ENCODE measurements at places on chromosomes 12 and 14.

DNA sequence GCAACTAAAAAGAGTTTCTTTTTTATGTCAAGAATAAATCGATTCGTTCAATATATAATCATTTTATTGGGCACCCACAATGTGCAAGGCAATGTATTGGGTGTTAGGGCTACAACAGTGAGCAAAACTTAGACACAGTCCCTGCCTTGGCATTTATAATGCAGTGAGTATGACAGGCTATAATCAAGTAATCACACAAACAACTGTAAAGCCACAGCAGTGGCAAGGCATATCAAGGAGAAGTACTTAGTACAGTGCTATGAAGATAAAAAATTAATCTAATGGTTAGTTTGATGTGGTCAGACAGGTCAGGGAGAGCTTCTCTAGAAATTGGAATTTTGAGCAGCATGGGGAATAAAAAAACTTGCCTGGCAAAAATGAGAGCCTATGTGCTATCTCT lies 39.5 kb upstream of the OTOGL start:
- no peaks in the 10 kb centered on the region for H3K27me3 ChIP-seq
- no peak for DNase-seq
- H3K27ac ChIP-seq, result no peak overlapping the region
- H3K4me1 ChIP-seq, result no peaks in the 10 kb centered on the region
- no peak overlapping the region for H3K4me3 ChIP-seq

DNA sequence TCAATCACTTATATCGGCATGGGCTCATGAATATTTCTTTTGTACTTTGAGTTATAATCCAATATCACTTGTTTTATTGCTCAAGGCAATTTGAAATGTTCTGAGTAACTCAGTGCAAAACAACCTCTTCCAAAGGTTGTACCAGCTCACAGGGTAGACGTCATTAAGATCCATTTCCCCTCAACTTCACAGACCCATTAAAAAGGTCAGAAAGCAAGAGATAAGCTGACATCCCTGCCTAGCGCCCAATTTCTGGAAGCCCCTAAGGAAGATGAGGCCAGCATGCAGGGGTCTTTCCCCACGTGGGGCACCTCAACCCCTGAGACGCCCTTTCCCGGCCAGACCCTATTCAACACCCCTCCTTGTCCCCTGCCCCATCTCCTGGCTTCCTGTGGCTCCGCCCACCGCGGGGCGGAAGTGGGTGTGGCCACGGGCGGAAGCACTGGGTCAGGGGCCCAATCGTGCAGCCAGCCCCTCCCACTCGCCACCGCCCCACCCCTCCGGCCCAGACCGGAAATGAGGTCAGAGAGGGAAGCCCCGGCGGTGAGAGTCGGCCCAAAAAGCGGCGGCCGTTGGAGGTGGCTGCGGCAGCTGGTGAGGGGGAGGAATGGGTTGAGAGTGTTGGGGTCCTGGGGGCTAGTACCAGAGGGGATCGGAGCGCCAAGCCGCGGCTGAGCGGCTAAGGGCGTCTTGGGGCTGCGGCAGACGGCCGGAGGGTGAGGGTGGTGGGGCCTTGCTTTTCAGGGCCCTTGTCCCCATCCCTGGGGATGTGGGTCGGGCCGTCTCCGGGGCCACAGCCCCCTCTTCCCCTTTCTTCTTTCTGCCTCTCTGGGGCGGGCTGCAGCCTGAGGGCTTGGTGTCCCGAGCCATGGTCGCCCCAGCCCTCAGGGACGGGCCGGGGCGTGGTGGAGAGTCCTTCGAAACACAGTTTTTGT lies at the start of gene GPATCH2L:
Gene GPATCH2L (plus strand): TSS at position 525 of the 935 bp plus-strand sequence. CDS start 2,442 bp downstream, outside the sequence.
- H3K4me3 ChIP-seq, result peak within 1 kb of the TSS; percentile 97
- no peaks in the 10 kb centered on the region for H3K27me3 ChIP-seq
- DNase-seq, result peak; percentile 96
- peak within 1 kb of the TSS; percentile 97 for H3K27ac ChIP-seq
- H3K36me3 ChIP-seq, result no peaks in the 10 kb centered on the region

- no peak overlapping the region for H3K27ac ChIP-seq
- no peaks in the 10 kb centered on the region for H3K27me3 ChIP-seq
- no peaks in the 10 kb centered on the region for H3K4me1 ChIP-seq
- no peak for DNase-seq
Observed at GRCh38 chr12:127964717-127965116, 302.3 kb upstream of the TMEM132C start.

GRCh38 chr12:806200-806791 lies 53.9 kb downstream of the WNK1 start:
- DNase-seq, result no peak
- no peak overlapping the region for H3K4me3 ChIP-seq
- H3K4me1 ChIP-seq, result peaks cover 11% of the 10 kb centered on the region
- H3K27me3 ChIP-seq, result no peaks in the 10 kb centered on the region
- H3K27ac ChIP-seq, result no peak overlapping the region
- no peaks in the 10 kb centered on the region for H3K36me3 ChIP-seq

DNA sequence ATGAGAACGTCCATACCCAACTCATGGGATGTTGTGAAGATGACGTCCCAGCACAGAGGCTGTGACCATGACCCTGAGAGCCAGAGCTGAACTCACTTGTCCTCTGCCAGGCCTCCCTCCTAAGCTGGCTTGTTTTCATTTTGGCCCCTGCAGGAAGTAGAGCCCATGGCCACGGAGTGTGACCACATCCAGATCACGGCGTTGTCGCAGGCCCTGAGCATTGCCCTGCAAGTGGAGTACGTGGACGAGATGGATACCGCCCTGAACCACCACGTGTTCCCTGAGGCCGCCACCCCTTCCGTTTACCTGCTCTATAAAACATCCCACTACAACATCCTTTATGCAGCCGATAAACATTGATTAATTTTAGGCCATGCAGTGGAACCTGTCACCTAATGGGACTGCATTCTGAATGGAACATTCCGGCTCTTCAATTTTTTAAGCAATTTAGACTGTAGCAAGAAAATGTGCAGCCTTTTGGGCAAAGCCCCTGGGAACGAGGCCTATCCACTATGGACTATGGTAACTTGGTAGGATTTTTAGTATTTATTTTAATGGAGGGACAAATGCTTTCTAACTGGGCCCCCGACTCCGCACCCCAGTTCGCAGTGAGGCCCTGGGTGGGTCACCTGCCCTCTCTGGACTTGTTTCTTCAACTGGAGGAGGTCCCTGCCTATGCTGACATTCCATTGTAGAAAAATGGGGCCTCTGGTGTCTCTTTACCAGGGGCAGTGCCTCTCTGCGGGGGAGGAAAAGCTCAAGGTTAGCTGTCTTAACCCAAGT lies 19.6 kb downstream of the OTUB2 start:
- H3K36me3 ChIP-seq, result peaks cover under 1% of the 10 kb centered on the region
- no peak for DNase-seq
- H3K4me1 ChIP-seq, result no peaks in the 10 kb centered on the region
- H3K27ac ChIP-seq, result no peak overlapping the region
- H3K27me3 ChIP-seq, result no peaks in the 10 kb centered on the region
- no peak overlapping the region for H3K4me3 ChIP-seq

DNA sequence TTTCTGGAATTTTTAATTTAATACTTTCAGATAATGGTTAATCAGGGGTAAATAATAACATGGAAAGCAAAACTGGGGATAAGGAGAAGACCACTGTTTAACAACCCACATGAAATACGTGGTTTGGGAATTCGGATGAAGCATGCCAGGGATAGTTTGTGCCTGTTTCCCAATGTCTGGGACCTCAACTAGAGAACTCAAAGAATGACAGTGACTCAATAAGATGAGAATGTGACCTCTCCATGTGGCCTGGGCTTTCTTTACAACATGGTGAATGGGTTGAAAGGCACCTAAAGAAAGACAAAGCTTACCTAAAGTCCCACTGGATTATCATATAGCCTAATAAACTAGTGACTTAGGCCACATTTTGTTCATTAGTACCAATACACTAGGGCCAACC lies 460.3 kb upstream of the LRFN5 start:
- DNase-seq, result no peak
- no peak overlapping the region for H3K4me3 ChIP-seq
- H3K36me3 ChIP-seq, result no peaks in the 10 kb centered on the region
- no peak overlapping the region for H3K27ac ChIP-seq
- no peaks in the 10 kb centered on the region for H3K4me1 ChIP-seq

DNA sequence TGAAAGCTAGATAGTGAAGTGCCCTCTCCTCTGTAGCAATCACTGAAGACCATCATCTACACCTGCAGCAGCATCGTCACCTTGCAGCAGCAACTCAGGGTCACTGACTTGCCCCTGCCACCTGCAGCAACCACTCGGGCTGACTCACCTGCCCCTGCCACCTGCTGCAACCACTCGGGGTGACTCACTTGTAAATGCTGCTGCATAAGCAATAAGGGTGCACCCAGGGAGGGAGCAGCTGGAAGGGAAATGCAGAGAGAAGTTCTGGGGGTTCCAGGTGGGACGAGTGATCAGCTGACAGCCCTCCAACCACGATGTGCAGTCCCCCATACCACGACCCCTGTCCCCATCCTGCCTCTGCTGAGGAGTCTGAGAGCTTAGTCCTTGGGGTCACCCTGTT lies 357.1 kb upstream of the SFSWAP start:
- no peaks in the 10 kb centered on the region for H3K27me3 ChIP-seq
- H3K4me3 ChIP-seq, result no peak overlapping the region
- no peaks in the 10 kb centered on the region for H3K4me1 ChIP-seq
- H3K36me3 ChIP-seq, result no peaks in the 10 kb centered on the region
- no peak overlapping the region for H3K27ac ChIP-seq

- peaks cover 36% of the 10 kb centered on the region for H3K4me1 ChIP-seq
- peak overlapping the region; percentile 78 for H3K27ac ChIP-seq
- no peak for DNase-seq
- no peaks in the 10 kb centered on the region for H3K36me3 ChIP-seq
- peak overlapping the region; percentile 72 for H3K4me3 ChIP-seq
Observed at GRCh38 chr12:51953089-51953488, 1.6 kb downstream of the ACVR1B start.

DNA sequence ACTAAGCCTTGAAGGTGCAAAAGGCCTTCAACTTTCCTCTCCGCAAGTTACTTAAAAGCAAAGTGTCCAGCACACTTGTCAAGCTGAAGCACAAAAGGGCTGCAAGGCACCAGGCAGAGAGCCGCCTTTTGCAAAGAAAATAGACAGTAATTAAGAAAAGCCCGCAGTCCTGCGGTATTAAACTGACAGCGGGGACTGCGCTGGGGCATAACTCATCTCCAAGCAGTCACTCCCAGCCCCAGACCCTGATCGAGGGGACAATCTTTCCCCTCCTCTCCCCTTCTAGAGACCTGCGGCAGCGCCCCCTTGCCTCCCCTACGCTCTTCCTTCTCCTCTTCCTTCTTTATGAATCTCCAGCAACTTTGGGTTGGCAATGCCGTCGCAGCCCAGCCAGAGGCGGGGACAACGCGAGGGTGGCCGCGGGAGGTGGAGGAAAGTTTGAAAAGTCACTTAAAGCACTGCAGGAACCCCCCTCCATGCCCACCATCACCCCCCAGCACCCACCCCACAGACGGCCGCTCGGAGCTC lies 200.9 kb upstream of the CAND1 start:
- H3K4me1 ChIP-seq, result no peaks in the 10 kb centered on the region
- H3K27me3 ChIP-seq, result peaks cover 4% of the 10 kb centered on the region
- H3K4me3 ChIP-seq, result peak overlapping the region; percentile 48
- H3K36me3 ChIP-seq, result no peaks in the 10 kb centered on the region

DNA sequence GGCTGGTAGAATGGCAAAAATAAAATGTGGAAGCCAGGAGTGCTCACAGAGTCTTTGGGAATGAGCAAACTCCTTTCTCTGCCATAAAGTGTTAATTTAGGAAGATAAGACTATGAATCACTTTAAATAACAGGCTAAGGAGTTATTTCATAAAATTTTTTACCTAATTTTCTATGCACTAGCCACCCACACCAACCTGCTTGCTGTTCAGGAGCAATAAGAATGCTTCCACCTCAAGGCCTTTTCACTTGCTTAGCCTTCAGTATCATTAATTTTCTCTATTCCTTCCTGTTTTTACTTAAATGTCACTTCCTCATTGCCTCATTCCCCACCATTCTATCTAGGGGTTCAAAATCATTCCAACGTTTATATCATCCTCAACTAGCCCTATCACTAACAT lies 326.8 kb downstream of the CCER1 start:
- no peaks in the 10 kb centered on the region for H3K27me3 ChIP-seq
- no peaks in the 10 kb centered on the region for H3K4me1 ChIP-seq
- no peak overlapping the region for H3K27ac ChIP-seq
- DNase-seq, result no peak

DNA sequence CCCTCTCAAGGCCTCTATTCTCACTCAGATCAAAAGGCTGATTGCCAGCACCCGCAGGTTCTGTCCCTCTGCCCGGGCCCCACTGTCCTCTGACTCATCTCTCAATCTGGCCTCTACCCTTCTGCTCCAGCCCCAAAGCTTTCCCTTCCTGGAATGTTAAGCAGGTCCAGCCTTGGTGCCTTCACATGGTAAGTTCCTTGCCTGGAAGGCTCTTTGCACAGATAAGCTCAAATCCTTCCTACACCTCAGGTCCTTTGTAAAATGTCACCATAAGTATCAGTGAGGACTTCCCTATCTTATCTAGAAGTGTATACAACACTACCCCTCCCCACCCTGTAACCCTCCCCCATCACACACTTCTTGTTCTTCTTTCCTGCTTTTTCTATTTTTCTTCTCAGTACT lies 22.2 kb downstream of the LPCAT3 start:
- H3K4me3 ChIP-seq, result no peak overlapping the region
- peak overlapping the region; percentile 62 for H3K27ac ChIP-seq
- no peaks in the 10 kb centered on the region for H3K27me3 ChIP-seq
- peaks cover 1% of the 10 kb centered on the region for H3K36me3 ChIP-seq
